ENCODE measurements at places on chromosomes 4 and X.

DNA sequence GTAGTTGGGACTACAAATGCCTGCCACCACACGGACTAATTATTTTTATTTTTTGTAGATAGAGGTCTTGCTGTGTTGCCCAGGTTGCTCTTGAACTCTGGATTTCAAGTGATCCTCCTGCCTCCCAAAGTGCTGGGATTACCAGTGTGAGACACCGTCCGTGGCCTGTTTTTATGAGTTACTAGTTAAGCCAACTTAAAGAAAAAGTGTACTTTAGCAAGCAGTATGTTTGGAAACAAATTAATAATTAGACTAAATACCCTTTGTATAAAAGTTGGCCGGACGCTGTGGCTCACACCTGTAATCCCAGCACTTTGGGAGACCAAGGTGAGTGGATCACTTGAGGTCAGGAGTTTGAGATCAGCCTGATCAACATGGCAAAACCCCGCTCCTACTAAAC is 14.2 kb upstream of the PTPN13 start:
- no peak for DNase-seq

DNA sequence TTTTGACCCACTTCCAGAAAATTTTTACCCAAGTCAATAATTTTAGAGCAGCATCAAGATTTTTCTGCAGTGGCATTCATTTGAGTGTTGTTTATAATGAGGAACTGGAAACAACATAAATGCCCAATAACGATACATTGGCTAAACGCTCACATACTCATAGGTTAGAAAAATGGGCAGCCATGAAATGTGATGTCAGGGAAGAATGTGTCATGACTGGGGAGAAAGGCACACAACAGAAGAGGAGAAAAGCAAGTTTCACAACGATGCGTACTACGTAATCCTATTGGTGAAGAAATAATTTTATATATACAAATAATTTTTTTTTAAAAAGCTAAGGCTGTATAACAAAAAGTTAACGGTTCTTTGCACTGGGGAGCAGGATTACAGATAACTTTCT is 33.6 kb upstream of the MAP3K15 start:
- no peak for DNase-seq

GRCh38 chr4:128782875-128783614 is 26.5 kb upstream of the JADE1 start:
- no peak for DNase-seq

DNA sequence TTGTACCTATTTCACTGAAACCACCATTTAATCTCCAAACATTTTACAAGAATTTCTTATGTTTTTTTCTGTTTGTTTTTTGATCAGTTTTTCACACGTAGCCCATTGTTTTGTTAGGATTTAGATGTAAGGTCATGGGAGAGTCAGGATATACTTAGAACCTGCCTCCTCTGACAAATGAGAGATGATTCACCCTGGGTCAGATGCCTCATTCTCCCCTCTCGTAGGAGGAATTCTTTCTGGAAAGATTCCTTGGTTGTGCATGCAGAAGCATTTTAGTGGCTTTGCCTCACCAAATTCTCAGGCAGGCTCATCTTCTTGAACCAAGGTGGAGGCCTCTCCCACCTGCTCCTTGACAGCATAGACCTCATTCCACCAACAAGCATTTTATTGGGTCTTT is 599.3 kb downstream of the SPRY1 start:
- no peak for DNase-seq

GRCh38 chrX:23012162-23012561 is 12.4 kb downstream of the DDX53 start:
- no peak for DNase-seq

- DNase-seq = no peak
These were observed 52.1 kb downstream of the GPC3 start for GRCh38 chrX:133933316-133933715.

GRCh38 chr4:158130204-158130603 is 42.6 kb downstream of the GASK1B start:
- no peak for DNase-seq

DNA sequence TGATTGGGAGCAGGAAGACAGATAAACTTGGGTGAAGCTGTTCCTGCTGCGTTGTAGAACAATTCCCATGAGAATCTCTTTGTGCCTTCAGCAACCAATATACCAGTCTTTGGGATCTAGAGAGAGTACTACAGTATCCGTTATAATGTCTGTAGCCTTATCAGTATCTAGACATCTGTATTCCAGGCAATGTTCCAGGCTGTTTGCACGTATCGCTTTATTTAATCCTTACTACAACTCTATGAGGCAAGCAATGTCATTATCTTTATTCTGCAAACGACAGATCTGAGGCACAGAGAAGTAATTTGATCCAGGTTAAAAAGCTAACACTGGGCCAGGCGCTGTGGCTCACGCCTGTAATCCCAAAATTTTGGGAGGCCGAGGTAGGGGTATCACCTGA is 251.6 kb downstream of the ARHGAP24 start:
- DNase-seq = no peak
